IMR-90 (cell line): ENCODE measurements at places on chromosomes 5 and 9. TPM values are rescaled to one million over a fixed set of nuclear protein-coding genes. Genes with fewer than 3 reads are reported as not detected.
A peak's percentile ranks its signal among the peaks of the same experiment; 100 is the strongest.

DNA sequence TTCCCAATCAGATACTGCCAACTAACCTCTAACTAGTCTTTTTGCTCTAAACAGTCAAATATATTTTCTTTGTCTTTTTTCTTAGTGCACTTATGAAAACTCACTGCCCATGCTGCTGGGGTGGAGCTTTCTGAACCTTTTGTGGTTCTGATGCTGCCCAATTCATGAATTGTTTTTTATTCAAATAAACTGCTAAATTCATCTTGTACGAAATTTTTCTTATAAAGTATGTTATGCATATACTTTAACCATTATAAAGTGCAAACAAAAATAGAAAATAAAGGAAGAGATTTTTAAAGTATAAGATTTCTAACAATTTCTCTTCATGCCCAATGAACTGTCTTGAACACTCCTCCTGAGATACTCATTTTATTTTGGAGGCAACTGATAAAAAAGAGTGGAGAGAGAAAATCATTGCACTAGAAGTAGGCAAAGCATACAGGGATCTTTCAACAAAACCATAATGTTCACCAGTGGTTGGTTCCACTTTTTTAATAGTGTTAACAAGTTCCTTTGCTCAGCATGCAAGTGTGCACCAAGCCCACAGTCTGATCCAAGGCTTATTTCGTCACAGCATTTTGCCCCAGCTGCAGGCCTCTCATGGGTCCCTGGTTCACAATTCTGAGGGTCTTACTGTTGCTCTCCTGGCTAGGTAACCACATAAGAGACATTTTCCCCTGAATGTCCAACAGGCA lies 6.2 kb upstream of the FYB1 start:
- DNase-seq, result no peak

DNA sequence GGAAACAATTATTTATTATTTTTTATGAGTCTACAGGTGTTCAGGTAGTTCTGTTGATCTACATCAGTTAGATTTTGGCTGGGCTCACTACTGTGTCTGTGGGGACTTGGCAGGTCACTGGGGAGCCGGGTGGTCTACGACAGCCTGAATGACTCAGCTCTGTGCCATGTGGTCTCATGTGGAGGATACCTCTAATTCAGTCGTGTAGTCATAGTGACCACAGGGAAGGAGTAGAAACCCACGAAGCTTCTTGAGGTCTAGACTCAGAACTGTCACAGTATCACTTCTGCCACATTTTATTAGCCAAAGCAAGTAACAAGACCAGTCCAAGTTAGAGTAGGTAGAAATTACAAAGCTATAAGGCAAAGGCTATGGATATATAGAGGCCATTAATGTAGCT lies 64.7 kb upstream of the GRAMD2B start:
- peak; percentile 49 for DNase-seq

DNA sequence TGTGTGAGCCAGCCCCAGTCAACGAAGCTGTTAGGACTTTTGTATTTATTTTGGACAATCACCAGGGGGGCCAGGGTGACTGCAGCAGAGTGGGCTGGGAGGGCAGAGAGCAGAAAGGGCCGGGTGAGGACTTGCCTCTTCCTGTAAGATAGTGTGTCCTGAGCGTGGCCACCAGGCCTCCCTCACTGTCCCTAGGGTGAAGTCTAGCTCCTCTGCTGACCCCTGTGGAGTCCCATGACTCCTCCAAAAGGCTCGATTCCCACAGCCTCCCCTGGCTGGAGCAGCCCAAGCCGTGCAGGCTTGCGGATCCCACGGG lies 147.8 kb downstream of the RXRA start:
- peak; percentile 54 for DNase-seq

CRB2 gene
- not detected in 2 replicates for polyA plus RNA-seq

DNA sequence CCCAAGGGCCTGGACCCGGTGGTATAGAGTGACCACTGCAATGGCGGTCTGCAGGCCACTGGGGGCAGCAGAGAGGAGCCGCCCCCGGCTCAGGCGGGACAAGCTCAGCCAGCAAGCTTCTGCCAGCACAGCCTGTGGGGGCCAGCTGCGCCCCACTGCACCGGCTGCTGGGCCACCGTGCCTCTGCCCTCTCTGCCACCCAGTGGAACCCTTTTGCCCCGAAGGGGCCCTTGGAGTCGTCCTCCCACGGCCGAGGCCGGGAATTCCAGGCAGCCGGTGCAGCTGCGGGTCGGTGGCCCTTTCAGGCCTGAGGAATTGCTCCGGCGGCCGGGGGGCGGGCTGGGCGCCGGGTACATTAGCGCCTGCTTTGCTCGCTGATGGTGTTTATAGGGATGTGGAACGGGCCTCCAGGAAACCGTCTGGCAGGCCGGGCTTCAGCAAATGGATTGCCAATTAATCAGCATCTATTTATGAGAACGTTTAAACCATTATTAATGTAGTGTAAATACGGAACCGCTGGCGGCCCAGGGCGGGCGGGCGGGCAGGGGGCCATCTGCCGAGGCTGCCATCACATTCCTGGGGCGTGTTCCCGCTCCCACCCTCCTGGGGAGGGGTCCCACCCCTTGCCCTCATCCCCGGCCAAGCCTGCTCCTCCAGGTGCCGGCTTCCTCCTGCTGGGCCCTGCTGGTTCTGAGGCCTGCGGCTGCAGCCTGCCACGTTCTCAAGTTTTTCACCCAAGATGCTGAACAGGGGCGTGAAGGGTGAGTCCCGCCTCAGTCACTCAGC lies 127.4 kb downstream of the BARX1 start:
- peak; percentile 28 for DNase-seq

TMEM174 gene
- polyA plus RNA-seq, result not detected in 2 replicates

ZCCHC7 gene
- polyA plus RNA-seq, result 13.2 and 13.6 TPM in 2 replicates

GRCh38 chr9:129023036-129023907 lies 4.9 kb downstream of the SH3GLB2 start:
- peak; percentile 79 for DNase-seq

FBP2 gene
- not detected in 2 replicates for polyA plus RNA-seq
